Activated CD8-positive, alpha-beta T cell treated with anti-CD3 and anti-CD28 coated beads, Interleukin-2, amount 10 ng/mL, durations not matched to agents 7 days and 5 days (primary cell): ENCODE measurements at places on chromosomes 13 and 19. TPM values are rescaled to one million over a fixed set of nuclear protein-coding genes. Genes with fewer than 3 reads are reported as not detected.
A peak's percentile ranks its signal among the peaks of the same experiment; 100 is the strongest.

DNA sequence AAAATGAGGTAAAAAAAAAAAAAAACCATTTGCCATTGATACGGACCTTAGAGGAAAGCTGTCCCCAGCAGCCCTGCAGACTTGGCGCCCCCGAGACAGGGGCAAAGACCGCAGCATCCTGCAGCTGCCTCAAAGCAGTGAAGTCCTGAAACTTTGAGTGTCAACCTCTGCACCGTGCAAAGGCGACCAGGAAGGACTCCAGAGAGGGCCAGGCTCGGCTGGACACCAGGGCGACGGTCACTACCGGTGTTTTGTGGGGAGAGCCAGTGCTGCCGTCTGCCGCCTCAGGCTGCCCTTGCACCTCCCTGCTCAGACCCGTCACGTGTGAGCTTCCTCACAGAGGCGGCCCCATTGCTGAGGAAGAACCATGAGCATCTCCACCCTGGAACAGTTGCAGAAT, 146.7 kb upstream of the SPACA7 start:
- no peaks in the 10 kb centered on the region for H3K4me1 ChIP-seq
- no peaks in the 10 kb centered on the region for H3K36me3 ChIP-seq
- no peak overlapping the region for H3K27ac ChIP-seq
- H3K27me3 ChIP-seq, result no peaks in the 10 kb centered on the region

- no peaks in the 10 kb centered on the region for H3K27me3 ChIP-seq
- peaks cover 54% of the 10 kb centered on the region for H3K4me1 ChIP-seq
- peak overlapping the region; percentile 85 for H3K4me3 ChIP-seq
- peak overlapping the region; percentile 86 for H3K27ac ChIP-seq
- peaks cover 19% of the 10 kb centered on the region for H3K36me3 ChIP-seq
Measured at GRCh38 chr19:2050349-2050990, 574 bp downstream of the MKNK2 start.

DNA sequence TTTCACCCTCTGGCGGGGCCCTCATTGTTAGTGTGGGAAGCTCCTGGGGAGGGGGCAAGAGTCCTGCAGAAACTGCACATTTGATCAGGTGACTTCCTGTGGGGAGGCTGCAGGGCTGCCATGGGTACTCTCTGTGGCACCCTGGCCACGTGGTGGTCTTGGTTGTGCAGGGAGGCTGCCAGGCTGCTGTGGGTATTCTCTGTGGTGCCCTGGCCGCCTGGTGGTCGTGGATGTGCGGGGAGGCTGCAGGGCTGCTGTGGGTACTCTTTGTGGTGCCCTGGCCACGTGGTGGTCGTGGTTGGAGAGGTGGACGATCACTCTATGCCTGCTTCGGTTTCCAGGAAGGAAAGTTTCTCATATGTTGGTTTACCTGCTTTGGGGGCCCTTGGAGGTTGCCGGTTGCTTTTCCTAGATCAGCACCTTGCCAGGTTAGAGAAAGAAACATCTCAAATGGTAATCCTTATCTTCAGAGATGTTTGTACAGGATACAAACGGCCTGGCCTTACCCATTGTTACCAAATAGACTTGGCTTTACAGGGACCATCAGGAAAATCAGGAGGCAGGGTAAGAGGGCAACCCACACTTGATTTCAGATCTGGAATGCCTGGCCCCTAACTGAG, 22.9 kb downstream of the TEX29 start:
- H3K4me1 ChIP-seq, result peaks cover 4% of the 10 kb centered on the region
- no peak for DNase-seq
- no peak overlapping the region for H3K27ac ChIP-seq
- no peak overlapping the region for H3K4me3 ChIP-seq

GRCh38 chr13:79654520-79654919, 173.6 kb downstream of the NDFIP2 start:
- H3K36me3 ChIP-seq, result no peaks in the 10 kb centered on the region
- H3K27ac ChIP-seq, result no peak overlapping the region

CBY2 gene
- not detected for total RNA-seq

BEST2 gene
- total RNA-seq, result not detected

SYCN gene
- total RNA-seq, result not detected

CACNA1A gene
- total RNA-seq, result 0.60 TPM

DNA sequence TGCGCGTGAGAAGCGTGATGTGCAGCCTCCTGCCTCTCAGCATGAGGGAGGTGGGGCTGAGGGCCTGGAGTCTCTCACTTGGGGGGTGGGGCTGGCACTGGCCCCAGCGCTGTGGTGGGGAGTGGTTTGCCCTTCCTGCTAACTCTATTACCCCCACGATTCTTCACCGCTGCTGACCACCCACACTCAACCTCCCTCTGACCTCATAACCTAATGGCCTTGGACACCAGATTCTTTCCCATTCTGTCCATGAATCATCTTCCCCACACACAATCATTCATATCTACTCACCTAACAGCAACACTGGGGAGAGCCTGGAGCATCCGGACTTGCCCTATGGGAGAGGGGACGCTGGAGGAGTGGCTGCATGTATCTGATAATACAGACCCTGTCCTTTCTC, 8.7 kb downstream of the CD177 start:
- H3K4me3 ChIP-seq, result no peak overlapping the region
- no peaks in the 10 kb centered on the region for H3K36me3 ChIP-seq
- no peak for DNase-seq

- no peak overlapping the region for H3K4me3 ChIP-seq
- H3K36me3 ChIP-seq, result peaks cover 14% of the 10 kb centered on the region
- DNase-seq, result no peak
- H3K27ac ChIP-seq, result no peak overlapping the region
- H3K4me1 ChIP-seq, result peaks cover 15% of the 10 kb centered on the region
Measured at GRCh38 chr19:50417111-50418081, 1.3 kb upstream of the SPIB start.

DOHH gene
- total RNA-seq, result 16.1 TPM

DNA sequence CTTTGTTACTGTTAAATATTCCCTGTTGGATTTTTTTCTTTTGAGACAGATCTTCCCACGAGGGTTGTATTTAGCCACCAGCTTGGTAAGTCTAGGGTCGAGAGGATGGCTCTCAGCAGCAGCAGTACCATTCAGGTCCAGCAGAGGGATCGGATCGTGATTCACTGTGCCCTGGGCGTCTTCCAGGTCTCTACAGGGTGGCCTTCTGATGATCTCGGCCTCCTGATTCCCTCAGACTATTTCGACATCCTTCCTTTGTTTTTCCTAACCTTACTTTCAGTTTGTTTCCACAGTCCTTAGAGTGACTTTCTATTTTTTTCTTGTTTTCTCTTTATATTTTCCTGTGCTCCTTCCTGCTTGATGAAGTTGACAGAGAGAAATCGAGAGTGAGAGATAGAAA, 1436.9 kb downstream of the UQCRFS1 start:
- peaks cover 36% of the 10 kb centered on the region for H3K36me3 ChIP-seq
- H3K27me3 ChIP-seq, result no peaks in the 10 kb centered on the region
- no peaks in the 10 kb centered on the region for H3K4me1 ChIP-seq
- H3K4me3 ChIP-seq, result no peak overlapping the region
- DNase-seq, result no peak
- no peak overlapping the region for H3K27ac ChIP-seq

RAB11B gene
- 92.7 TPM for total RNA-seq

GRCh38 chr19:49678985-49679770, 2.1 kb downstream of the PRMT1 start:
- H3K4me1 ChIP-seq, result peaks cover 38% of the 10 kb centered on the region
- H3K27ac ChIP-seq, result no peak overlapping the region
- H3K4me3 ChIP-seq, result peak overlapping the region; percentile 85

PRSS57 gene
- total RNA-seq, result not detected

DNA sequence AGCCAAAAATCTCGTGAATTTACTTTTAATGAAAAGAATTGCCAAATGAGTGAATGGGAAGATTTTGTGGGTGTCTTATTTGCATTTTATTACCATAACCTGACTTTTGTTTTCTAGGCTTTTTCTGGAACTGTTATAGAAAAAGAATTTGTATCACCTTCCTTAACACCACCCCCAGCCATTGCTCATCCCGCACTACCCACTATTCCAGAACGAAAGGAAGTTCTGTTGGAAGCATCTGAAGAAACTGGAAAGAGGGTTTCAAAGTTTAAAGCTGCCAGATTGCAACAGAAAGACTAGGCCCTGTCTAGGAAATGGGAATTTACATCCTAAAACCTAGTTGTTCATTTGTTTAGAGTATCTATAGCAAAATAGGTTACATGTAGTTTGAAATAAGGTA, 72.7 kb downstream of the URI1 start:
- no peak overlapping the region for H3K27ac ChIP-seq
- no peak for DNase-seq
- no peaks in the 10 kb centered on the region for H3K4me1 ChIP-seq
- peaks cover 38% of the 10 kb centered on the region for H3K36me3 ChIP-seq

DNA sequence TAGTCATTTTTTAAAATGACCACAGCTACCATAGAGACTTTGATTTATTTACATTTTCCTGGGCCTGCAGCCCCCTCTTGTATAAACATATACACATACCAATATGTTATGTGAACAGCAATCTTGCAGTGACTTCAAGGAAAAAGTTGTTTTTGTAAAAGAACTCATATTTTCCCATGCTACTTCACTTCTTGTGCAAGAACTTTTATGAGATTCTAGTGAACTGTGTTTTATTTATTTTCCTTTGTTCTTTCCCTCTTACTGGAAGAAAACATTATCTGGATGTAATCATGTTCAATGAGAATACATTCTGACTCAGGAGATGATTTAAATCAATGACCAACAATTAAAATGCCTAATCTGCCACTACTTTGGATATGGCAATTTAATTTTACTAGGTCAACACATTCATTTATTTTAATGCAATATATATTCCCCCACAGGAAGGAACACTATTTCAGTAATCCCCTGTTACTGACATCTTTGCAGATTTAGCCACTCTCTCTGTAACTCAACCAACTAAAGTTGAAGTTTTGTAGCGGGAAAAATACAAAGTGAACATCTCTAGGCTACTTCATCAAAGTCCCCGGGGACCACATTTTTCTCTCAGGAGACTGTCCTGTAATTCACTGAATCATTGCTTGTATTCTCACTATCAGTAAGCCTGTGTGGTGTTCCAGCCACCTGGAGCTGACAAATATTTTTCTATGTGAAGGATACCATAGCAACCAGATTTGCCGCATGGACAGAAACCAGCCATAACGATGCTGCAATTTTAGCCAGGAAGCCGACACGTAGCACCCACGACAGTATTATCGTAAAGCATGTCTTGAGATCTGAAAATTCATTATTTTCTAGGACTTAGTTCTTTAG, 90.5 kb downstream of the STARD13 start:
- peaks cover 5% of the 10 kb centered on the region for H3K27me3 ChIP-seq
- H3K36me3 ChIP-seq, result no peaks in the 10 kb centered on the region
- peaks cover 5% of the 10 kb centered on the region for H3K4me1 ChIP-seq

GRCh38 chr19:50975766-50976165, 6.4 kb upstream of the KLK6 start:
- no peak for DNase-seq
- H3K27me3 ChIP-seq, result peaks cover 5% of the 10 kb centered on the region
- H3K4me1 ChIP-seq, result no peaks in the 10 kb centered on the region
- no peaks in the 10 kb centered on the region for H3K36me3 ChIP-seq

DNA sequence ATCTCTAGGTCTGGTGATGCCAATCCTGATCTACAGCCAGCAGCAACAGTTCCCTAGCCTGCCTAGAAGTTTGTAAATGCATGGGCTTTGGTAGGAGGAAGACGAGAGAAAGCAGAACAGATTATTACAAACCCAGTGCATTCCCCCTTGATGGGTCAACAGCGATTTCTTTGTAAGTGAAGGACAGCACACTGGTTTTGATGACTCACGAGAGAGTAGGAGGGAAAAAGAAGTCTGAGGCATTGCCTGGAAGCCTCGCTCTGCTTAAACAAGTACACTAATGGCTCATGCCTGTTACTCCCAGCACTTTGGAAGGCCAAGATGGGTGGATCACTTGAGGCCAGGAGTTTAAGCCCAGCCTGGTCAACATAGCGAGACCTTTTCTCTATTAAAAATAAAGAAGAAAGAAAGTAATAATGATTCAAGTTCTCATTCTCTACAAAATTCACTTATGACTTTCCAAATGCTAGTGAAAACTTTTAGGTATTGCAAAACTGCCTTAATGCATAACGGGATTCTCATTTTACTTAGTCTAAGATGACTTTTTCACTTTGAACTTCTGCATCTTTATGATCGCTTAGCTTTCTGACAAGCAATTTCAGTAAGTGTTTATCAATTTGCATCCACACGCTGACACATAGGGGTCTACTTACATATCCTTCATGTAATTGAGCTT, 47.7 kb upstream of the USPL1 start:
- no peak overlapping the region for H3K4me3 ChIP-seq
- DNase-seq, result no peak
- peaks cover 2% of the 10 kb centered on the region for H3K27me3 ChIP-seq

EPN1 gene
- 67.0 TPM for total RNA-seq

DNA sequence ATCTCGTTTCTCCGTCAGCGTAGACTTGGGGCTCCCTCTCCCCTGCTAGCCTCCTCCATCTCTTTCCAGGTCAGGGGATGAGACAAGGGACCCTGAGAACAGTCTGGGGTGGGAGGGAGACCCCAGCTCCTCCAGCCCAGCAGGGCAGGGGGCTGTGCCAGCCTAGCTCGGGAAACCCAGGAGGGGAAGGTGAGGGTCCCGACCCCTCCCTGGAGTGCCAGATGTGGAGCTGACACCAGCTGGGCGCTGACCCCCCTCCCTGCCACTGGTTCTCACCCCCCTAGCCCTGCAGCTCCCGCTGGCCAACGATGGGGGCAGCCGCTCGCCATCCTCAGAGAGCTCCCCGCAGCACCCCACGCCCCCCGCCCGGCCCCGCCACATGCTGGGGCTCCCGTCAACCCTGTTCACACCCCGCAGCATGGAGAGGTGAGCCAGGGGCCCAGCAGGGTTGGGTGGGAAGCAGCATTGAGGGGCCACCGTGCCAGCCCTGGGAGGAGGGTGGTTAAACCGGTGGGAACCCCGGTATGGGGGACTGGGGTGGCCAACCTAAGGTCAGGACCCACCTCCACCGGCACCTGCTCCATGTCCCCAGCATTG, 5.1 kb upstream of the TGFBR3L start:
- no peaks in the 10 kb centered on the region for H3K27me3 ChIP-seq
- peaks cover 13% of the 10 kb centered on the region for H3K4me1 ChIP-seq
- H3K36me3 ChIP-seq, result peaks cover 37% of the 10 kb centered on the region
- DNase-seq, result no peak
- no peak overlapping the region for H3K4me3 ChIP-seq
- no peak overlapping the region for H3K27ac ChIP-seq

- no peak for DNase-seq
- no peaks in the 10 kb centered on the region for H3K36me3 ChIP-seq
- no peak overlapping the region for H3K4me3 ChIP-seq
- no peaks in the 10 kb centered on the region for H3K27me3 ChIP-seq
- no peaks in the 10 kb centered on the region for H3K4me1 ChIP-seq
- no peak overlapping the region for H3K27ac ChIP-seq
Measured at GRCh38 chr19:56751078-56751489, 79.5 kb upstream of the ZNF835 start.

PSG6 gene
- not detected for total RNA-seq

TJP3 gene
- 1.3 TPM for total RNA-seq

DNA sequence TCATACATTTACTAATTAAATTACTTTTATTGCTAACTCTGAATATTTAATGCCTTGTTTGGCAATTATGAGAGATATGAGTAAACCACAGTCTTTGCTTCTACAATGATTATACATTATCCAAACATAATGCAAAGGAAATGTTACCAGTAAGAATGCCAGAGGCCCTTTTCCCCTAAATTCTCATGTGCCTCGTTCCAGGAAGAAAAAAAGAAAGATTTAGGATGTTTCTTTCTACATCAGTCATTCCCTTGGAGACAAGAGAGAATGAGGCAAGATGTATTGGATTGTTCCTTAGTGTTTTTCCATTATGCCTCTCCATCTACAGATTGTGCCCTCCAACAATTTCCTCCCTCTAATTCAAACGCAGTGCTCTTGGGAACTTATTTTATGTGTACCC, 50.1 kb downstream of the ITGBL1 start:
- no peaks in the 10 kb centered on the region for H3K36me3 ChIP-seq
- peaks cover 16% of the 10 kb centered on the region for H3K27me3 ChIP-seq
- no peak for DNase-seq
- H3K4me3 ChIP-seq, result no peak overlapping the region
- H3K4me1 ChIP-seq, result no peaks in the 10 kb centered on the region
